Astrocyte (in vitro differentiated cells and primary cell): ENCODE measurements at places on chromosomes 7 and 10. TPM values are rescaled to one million over a fixed set of nuclear protein-coding genes. Genes with fewer than 3 reads are reported as not detected.

GRCh38 chr10:116710076-116710475 lies 32.3 kb downstream of the HSPA12A start:
- no peak for DNase-seq

DNA sequence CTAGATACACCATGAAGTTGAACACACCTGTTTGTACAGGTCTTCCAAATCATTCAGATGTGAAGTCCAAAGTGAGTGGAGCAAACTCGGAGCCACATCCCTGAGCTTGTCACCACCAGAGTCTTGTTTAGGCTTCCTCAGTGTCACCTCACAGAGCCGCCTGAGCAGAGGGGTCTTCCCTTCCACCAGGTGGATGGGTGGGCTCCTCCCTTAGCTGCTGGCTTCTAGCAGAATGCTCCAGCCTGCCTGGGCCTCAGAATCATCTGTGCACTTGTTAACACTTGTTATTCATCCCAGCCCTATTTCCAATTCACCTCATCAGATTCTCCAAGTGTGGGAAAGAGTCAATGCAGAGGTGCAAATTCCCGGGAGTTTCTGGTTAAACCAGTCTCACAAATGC lies 32.5 kb downstream of the C10orf71 start:
- no peak for DNase-seq

- no peak for DNase-seq
These were observed 78.1 kb upstream of the VWDE start for GRCh38 chr7:12481722-12482121.

Gene HDAC9
- 20.2 and 27.6 TPM in 2 replicates for total RNA-seq

Gene CPN1
- not detected in 2 replicates for total RNA-seq

Gene PNLIPRP3
- not detected in 2 replicates for total RNA-seq

Gene TAS2R3
- total RNA-seq = 1.00 and 1.2 TPM in 2 replicates

Gene GALNT17
- total RNA-seq = 5.7 and 7.8 TPM in 2 replicates
